ENCODE measurements at places on chromosomes 11 and 22.

DNA sequence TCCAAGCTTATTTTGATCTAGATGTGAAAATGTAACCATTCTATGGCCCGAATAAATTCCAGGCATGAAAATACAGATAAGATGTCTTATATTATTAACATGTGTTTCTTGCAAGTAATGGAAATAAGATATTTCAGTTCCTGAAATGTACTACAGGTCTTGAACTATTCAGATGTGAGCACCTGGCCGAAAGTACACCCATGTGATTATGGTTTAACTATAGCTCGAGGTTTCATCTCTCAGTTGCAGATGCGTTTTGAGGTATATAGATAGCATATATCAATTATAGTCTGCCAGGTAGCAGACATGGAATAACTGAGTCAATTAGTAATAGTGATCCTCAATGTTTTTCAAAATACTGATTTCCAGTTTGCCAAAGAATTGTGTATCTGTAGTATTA lies 68.3 kb downstream of the DDIAS start:
- peak; percentile 69 for DNase-seq

- peak; percentile 46 for DNase-seq
Observed at GRCh38 chr11:18578975-18579598, 9.4 kb downstream of the UEVLD start.

- DNase-seq, result no peak
Observed at GRCh38 chr22:44723801-44724200, 21.8 kb downstream of the PRR5 start.

GRCh38 chr11:66861774-66862558 lies 5.1 kb downstream of the LRFN4 start:
- DNase-seq, result no peak

DNA sequence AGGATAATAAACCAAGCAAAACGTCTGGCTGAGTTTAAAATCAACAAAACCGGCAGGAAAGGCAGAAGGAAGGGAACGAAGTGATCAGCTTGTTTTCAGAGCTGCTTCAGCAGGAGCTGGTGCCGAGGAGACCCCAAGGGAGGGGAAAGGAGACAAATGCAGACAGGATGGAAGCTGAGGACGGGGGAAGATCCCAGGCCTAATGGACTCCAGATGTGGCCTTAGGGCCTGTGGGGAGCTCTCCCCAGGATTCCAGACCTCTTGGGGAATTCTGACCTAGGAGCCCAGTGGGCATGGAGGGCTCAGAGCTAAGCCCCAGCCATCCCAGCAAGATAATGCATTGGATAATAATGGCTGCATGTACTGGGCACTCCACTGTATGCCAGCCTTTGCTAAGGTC lies 211.4 kb upstream of the NARS2 start:
- no peak for DNase-seq

DNA sequence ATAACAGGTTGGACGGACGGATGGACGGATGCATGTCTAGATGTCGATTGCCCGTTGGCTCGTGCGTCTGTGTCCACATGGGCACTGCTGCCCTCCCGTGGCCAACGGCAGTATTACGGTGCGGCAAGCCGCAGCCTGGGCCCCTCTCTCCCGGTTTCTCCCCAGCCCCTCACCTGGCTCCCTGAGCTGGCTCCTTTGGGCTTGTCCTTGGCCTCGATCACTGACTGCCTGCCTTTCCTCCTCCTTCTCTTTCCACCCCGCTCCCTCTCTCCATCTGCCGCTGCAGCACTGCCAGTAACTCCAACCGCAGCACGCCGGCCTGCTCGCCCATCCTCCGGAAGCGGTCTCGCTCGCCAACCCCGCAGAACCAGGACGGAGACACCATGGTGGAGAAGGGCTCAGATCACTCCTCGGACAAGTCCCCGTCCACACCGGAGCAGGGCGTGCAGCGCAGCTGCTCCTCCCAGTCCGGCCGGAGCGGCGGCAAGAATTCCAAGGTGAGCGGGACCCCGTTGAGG lies 77.3 kb downstream of the SCN3B start:
- peak; percentile 87 for DNase-seq

- DNase-seq, result no peak
Observed at GRCh38 chr11:112226831-112227401, 688 bp downstream of the PTS start.

DNA sequence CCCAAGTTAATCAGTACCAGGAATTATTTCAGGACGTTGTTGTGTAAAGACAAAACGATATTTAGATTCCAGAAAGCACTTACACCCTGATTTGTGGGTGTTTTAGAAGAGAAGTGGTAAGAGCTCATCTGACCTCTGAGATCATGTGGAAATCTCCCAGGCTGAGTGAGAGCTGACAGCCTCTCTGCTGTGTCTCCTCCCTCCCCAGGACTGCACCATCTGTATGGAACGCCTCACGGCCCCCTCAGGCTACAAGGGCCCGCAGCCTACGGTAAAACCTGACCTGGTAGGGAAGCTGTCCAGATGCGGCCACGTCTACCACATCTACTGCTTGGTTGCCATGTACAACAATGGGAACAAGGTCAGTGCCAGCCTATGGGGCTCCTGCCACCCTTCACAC lies 20.0 kb downstream of the DTX4 start:
- no peak for DNase-seq

- DNase-seq, result no peak
Observed at GRCh38 chr22:19972652-19973550, 31.3 kb upstream of the TXNRD2 start.

GRCh38 chr11:19683862-19684491 lies 28.7 kb upstream of the NAV2 start:
- DNase-seq, result no peak

GRCh38 chr11:74397501-74398243 lies 561 bp downstream of the PGM2L1 start:
- DNase-seq, result peak; percentile 49

GRCh38 chr11:115282923-115283322 lies 221.3 kb downstream of the CADM1 start:
- no peak for DNase-seq

- no peak for DNase-seq
Observed at GRCh38 chr22:19607192-19608002, 83.2 kb upstream of the CLDN5 start.

DNA sequence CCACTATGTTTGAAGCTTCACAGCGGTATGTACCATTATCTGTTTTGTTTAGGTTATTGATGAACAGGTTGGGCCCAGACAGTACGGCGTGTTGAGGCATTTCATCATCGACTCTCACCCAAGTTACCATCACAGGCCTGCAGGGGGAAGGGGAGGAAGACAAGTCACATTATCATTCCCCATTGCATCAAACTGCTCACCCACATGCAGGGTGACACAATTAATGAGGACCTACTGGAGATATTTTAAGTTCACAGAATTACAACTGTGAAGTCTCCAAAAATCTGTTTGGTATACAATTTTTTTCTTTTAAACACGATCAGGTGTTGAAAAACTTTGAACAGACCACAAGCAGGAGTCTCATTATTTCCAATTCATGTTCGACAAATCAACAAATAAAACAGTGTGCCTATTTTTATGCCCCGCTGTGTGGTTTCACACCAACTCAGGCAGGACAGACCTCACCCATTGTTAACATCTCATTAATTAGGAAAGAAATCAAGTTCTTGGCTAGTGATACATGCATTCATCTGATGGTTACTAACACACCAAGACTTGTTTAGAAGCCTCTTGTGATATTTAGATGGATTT lies 289.5 kb downstream of the CADM1 start:
- no peak for DNase-seq
